Stimulated activated CD4-positive, alpha-beta T cell treated with anti-CD3 and anti-CD28 coated beads, TNF-alpha, amount 100 ng/mL, for 48 hours (primary cell): ENCODE measurements at places on chromosomes 12 and 14.

DNA sequence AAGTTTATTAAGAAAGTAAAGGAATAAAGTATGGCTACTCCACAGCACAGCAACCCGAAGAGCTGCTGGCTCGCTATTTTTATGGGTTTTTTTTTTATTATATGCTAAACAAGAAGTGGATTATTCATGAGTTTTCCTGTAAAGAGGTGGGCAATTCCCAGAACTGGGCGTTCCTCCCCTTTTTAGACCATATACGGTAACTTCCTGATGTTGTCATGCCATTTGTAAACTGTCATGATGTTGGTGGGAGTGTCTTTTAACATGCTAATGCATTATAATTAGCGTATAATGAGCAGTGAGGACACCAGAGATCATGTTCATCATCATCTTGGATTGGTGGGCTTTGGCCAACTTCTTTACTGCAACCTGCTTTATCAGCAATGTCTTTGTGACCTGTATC, 372.5 kb downstream of the ZFP36L1 start:
- no peak for DNase-seq

- DNase-seq, result no peak
These were observed 19.5 kb downstream of the TAMALIN start for GRCh38 chr12:52026263-52026662.

DNA sequence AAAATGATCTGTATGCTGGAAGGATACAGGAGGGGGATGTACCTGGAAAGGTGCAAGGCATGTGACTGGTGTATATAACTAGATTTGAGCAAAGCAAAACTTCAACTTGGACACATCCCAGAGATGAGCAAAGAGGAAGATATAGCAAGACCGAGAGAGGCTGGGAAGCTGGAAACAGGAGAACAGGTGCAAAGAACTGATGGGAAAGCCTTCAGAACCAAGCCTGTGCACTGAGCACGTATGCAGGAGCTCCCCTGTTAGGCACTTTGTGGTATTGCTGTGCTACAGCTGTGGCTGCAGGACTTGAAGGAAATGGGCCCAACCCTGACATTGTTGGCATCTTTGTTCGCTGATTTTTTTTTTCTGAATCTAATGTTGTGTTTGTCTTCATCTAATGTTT, 120.7 kb upstream of the PWP1 start:
- DNase-seq, result no peak

- no peak for DNase-seq
These were observed 34.0 kb downstream of the MNAT1 start for GRCh38 chr14:60768602-60769001.

GRCh38 chr12:213527-213932, 427 bp downstream of the SLC6A12 start:
- no peak for DNase-seq

DNA sequence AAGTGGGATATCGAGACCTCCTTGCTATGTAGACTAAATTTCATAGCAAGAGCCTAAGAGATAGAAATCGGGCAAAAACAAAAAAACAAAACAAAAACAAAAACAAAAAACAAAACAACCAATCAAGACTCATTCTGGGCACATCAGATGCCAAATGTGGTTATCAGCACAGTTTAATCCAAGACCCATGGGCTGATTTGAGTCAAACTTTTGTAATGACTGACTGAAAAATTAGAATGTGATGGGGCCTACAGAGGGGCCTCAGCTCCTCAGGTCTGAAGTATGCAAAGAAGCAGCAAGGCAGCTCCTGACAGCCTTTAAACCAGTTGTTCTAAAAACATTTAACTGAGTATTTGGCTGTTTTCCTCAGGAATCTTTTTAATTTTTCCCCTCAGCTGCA, 49.3 kb downstream of the SLC4A8 start:
- DNase-seq, result no peak

DNA sequence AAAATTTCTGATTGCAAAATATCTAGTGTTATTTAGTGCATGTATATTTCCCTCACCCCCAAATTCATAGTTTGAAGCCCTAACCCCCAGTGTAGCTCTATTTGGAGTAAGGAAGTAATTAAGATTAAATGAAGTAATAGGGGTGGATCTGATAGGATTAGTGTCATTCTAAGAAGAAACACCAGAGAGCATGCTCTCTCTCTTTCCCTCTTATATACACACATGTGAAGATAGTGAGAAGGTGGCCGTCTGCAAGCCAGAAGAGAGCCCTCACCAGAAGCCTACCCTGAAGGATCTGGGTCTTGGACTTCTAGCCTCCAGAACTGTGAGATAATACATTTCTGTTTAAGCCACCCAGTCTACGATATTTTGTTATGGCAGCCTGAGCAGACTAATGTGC, 120.3 kb downstream of the TMEM30B start:
- no peak for DNase-seq
